NCI-H2171 treated with DMSO at 0.1 percent for 48 hours (cell line): ENCODE measurements at places on chromosomes 6 and 20.

DNA sequence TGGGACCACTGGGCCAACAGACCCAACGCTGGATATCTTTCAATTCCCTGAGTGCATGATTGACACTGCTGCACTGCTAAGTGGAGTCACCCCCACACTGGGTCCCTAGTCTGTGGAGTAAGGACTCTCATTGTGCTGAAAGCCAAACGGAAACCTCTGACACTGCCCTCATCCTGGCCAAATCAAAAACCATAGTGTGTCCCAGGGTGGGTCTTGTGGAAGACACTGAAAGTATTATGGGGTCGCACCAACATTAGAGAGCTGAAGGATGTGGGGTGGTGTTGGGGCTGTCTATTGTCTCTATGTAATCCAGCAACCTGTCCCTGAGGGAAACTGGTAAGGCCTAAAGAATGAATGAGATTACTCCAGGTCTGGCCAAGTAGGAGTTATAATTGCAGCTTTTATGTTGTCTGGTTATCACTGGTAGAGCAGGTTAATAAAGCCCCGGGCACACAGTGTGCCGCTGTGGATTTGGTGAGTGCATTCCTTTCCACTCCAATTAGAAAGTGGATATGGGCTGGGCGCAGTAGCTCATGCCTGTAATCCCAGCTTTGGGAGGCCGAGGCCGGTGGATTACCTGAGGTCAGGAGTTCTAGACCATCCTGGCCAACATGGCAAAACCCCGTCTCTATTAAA, 57.9 kb downstream of the HLA-A start:
- DNase-seq: no peak

DNA sequence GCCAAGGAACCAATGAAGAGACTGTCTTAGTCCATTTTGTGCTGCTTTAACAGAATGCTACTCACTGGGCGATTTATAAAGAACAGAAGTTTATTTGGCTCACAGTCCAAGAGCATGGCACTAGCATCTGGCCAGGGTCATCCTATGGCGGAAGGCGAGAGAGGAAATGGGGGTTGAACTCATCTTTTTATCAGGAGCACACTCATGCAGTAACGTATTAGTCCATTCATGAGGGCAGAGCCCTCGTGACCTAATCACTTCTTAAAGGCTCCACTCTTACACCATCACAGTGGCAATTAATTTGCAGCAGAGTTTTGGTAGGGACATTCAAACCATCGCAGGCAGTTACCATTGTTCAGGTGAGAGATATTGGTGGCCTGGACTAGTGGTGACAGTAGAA, 8.5 kb downstream of the ARFGEF2 start:
- DNase-seq: no peak

- peak; percentile 37 for DNase-seq
Measured at GRCh38 chr6:159972506-159973268, 3.8 kb downstream of the IGF2R start.

GRCh38 chr6:128519931-128520435, 416 bp downstream of the PTPRK start:
- DNase-seq: peak; percentile 81

GRCh38 chr6:134394208-134394607, 76.3 kb upstream of the SGK1 start:
- DNase-seq: no peak

GRCh38 chr6:139256087-139256486, 35.7 kb downstream of the TXLNB start:
- DNase-seq: no peak

DNA sequence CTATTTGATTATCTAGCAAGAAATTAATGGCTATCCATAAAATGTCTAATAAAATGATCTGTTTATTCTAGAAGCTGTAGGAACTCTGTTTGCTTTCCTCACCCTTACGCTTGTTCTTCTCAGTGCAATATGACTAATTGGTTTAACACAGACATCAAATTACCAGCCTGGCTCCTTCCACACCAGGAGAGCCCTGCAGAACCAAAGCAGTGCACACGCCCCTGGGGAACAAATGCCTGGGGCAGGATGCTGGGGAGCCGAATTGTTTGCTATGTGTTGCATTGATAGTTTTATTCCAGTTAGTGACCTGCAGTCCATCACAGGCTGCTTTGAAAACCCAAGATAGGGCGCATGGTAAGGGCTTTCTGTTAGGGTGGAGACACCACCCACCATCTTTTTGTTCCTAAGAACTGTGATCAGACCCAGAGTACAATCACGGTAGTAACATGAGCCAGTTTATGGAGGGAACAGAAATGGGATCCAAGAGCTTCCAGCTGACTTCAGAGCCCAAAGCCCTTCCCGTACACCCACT, 126.4 kb upstream of the CD93 start:
- no peak for DNase-seq

- DNase-seq: peak; percentile 42
Measured at GRCh38 chr6:37940074-37940847, 120.7 kb downstream of the ZFAND3 start.

- no peak for DNase-seq
Measured at GRCh38 chr20:46551522-46552381, 1.3 kb upstream of the OCSTAMP start.

DNA sequence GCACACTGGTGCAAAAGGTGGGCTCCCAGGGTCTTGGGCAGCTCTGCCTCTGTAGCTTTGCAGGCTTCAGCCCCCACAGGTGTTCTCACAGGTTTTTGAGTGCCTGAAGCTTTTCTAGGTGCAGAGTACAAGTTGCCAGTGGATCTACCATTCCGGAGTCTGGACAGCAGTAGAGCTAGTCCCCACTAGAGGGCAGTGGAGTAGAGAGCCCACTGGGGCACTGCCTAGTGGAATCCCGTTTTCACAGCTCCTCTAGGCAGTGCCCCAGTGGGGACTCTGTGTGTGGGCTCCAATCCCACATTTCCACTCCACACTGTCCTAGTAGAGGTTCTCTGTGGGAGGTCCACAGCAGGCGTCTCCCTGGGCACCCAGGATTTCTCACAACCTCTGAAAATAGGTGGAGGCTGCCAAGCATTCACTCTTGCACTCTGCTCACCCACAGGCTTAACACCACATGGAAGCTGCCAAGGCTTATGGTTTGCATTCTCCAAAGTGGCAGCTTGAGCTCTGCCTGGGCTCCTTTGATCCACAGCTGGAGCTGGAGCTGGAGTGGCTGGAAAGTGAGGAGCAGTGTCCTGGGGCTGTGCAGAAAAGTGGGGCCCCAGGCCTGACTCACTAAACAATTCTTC, 86.3 kb upstream of the PROKR2 start:
- peak; percentile 39 for DNase-seq

DNA sequence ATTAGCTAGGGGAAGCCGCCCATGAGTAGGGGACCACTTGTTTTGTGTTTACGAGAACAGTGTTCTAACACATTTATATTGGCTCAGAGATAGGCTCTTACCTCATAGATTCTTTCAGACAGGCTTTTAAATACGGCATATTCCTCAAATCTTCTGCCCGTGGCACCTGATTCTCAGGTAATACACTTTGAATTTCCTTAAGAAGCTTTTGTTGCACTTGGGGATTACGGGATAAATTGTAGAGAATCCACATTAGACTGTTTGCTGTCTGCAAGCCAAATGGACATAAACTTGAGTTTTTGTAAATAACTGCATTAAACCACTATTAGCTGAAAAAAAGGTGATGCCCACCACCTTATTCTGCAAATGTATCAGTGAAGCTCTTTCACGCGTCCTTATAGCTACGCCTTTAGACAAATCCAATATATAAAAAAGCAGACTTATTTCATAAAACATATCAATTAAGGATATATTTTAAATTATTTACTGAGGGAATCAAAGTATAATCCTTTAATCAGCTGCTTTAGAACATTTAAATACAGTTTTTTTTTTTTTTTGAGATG, 14.8 kb downstream of the CYP24A1 start:
- no peak for DNase-seq

GRCh38 chr6:39465539-39465938, 143.0 kb upstream of the KCNK16 start:
- DNase-seq: no peak

- no peak for DNase-seq
Measured at GRCh38 chr20:6994452-6994851, 227.0 kb downstream of the BMP2 start.

DNA sequence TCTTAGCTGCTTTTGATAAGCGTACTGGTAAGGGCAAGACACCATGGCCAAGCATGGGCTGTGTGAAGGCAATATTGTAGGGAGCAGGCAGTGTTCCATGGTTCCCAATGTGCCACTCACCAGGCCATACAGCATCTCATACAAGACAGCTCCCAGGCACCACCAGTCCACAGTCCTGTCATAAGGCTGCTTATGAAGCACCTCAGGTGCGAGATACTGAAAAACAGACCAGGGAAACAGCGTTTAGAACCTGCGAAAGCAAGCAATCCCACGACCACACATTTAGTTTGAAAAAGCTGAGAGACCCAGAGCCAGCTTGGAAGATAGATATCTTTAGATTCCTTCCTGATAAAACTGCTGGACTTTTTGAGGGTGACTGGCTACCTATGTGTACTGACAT, 119.1 kb upstream of the SLC2A12 start:
- DNase-seq: no peak

DNA sequence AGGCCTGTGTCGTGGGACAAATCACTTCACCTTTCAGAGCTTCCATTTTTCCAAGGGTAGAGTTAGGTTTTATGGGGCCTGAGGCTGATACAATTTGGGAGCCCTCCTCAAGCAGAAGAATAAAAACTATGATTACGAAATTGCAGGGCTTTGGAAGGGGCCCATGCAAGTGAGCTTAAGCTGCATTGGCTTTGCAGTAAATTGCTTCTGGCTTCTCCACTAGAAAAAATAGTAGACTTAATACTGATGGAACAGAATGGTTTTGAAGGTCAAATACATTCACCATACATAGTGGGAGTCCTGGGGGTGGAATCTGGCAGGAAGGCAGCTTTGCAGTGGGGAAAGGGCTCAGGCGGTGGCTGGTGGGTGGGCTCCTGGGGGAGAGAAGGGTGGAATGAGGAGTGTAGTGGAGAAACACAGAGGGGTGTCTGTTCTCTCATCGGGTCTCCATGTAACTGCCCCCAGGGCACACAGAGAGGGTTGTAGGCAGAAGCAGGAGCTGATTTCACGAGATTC, 55.9 kb upstream of the RNF24 start:
- DNase-seq: no peak

- DNase-seq: no peak
Measured at GRCh38 chr6:11672256-11672655, 106.3 kb downstream of the ADTRP start.

DNA sequence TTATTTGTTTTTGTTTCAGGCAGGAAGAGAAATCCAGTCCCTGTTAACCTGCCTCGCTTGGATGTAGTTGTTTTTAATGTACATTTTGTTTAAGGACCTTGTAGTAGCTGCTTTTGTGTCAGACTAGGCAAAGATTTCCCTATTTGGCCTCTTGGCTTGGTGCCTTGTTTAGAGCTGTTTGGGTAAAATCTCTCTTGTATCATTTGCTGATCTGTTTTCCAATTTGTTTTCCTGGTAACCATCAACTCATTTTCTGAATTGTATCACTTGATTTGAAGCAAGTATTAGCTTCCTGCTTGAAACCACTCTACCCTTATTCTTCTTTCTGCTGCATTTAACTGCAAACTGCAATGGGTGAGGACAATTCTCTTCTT, 160.7 kb downstream of the ZFAND3 start:
- no peak for DNase-seq

- peak; percentile 18 for DNase-seq
Measured at GRCh38 chr6:100210137-100211117, 216.4 kb upstream of the MCHR2 start.

DNA sequence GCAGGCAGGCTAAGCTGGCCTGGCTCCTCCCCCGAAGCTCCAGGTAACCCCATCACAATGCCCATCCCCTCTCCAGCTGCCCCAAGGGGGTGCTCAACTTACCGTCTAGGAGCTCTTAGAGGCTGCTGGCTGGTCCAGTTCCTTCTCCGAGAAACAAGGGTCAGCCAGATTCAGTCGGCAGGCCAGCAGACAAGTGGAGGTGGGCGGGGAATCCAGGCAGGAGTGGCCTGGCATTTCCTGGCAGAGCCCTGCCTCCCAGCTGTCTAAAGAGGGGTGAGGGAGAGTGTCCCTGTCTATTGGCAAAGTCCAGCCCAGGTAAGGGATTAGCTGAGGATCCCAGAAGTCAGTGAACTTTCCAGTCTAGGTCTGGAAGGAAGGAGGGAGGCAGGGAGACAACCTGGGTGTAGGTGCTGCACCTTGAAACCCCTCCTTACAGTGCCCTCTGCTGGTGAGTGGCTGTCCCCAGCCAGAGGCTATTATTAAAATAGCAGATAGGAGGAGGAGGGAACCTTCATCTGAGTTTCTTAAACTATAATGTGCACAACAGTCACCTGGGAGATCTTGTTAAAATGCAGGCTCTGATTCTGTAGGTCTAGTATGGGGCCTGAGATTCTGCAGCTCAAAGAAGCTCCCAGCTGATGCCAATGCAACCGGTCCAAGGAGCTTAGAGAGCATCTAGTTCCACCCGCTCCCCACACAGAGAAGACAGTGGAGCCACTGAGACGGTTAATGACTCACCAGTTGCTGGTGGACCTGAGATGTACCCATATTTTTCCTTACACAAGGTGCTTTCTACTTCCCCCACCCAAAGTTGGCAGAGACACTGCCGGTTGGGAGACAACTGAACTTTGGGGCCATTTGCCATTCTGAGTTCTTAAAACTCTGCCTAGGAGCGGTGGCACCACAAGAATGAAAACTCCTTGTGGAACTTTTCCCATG, at the start of gene UNC5CL:
UNC5CL (minus strand) TSS at position 162 of the 939 bp plus-strand sequence. CDS start 4,147 bp downstream, outside the sequence.
- peak; percentile 52 for DNase-seq

GRCh38 chr6:68730291-68731054, 95.4 kb downstream of the ADGRB3 start:
- no peak for DNase-seq
